Fibroblast of skin of right quadriceps (primary cell): ENCODE measurements at places on chromosomes 3 and 15.

DNA sequence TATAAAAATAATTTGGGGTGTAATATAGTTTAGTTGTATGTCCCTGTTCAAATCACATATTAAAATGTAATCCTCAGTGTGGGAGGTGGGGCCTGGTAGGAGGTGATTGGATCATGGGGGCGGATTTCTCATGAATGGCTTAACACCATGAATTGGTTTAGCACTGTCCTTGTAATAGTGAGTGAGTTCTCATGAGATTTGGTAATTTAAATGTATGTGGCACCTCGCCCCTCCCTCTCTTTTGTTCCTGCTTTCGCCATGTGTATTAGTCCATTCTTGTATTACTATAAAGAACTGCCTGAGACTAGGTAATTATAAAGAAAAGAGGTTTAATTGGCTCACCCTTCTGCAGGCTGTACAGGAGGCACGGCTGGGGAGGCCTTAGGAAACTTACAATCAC is 83.9 kb downstream of the ANXA2 start:
- DNase-seq, result no peak

GRCh38 chr3:13144163-13145023 is 71.2 kb upstream of the IQSEC1 start:
- DNase-seq, result no peak

DNA sequence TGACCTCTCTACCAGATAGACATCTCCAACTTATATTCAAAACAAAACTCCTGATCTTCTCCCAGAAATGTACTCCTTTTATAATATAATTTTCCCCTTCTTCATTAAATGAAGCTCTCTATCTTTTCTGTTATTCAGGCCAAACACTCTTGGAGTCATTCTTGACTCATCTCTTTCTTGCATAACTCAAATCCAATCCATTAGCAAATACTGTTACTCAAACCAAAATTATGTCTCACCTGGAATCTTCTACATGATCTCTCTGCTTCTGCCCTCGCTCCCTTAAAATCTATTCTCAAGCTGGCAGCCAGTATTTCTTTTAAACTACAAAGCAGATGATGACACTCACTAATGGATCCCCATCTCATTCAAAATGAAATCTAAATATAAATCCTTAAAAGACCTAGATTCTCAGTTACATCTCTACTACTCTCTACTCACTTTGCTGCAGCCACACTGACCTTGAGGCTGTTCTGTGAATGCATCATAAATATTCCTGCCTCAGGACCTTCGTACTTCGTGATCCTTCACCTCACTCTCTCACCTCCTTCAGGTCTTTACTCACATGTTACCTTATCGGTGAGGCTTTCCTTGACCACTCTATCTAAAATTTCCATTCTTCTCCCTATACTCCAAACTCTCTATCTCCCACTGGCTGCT is 160.9 kb downstream of the TBC1D5 start:
- DNase-seq, result peak; percentile 10

- DNase-seq, result no peak
Measured at GRCh38 chr3:194900854-194901522, 215.3 kb downstream of the FAM43A start.

GRCh38 chr15:57510647-57511046 is 81.1 kb upstream of the MYZAP start:
- no peak for DNase-seq

- DNase-seq, result no peak
Measured at GRCh38 chr3:21914451-21914850, 163.4 kb upstream of the ZNF385D start.

DNA sequence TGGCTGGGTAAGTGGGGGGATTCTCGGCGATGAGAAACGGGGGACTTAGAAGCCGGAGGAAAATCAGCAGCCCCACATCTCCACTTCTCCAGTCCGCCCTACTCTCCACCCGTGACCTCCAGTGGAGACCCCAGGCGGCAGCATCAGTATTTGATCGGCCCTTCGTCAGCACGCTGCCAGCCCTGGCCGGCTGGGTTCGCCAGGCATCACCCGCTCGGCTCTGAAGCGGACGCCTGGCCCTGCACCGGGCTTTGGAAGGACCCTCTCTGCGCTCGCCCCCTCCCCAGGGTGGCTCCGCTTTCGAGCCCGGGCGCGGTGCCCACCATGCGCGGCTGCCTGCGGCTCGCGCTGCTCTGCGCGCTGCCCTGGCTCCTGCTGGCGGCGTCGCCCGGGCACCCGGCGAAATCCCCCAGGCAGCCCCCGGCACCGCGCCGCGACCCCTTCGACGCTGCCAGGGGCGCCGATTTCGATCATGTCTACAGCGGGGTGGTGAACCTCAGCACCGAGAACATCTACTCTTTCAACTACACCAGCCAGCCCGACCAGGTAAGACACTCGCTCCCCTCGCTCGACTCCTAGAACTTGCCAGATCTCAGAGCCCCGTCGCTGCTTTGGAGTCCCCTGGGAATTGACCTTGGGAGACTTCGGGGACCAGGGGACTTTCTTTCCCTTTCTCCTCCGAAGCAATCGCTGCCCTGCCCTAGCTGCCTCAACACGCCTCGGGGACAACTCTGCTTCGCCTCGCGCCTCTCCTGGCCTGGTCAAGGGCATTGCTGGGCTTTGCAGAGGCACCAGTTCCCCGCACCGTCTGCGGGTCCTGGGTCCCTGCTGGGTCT is 561 bp downstream of the SIDT1 start:
- no peak for DNase-seq

GRCh38 chr15:100981086-100981485 is 61.9 kb downstream of the LRRK1 start:
- DNase-seq, result no peak

DNA sequence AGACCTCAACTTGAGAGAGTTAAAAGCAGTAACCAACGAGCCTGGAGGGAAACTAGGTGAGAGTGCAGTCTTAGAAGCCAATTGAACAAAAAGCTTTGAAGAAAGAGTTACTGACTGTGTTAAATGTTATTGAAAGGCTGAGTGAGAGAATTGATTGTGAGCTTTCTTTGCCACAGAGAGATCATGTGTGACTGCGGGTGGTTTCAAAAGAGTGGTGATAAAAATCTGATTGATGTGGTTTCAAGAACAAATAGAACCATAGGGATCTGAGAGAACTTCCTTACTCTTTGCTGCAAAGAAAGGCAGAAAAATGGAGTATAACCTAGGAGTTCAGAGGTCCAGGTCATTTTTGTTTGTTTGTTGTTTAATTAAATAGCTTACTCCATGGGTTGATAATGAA is 759.9 kb upstream of the ALCAM start:
- DNase-seq, result no peak

- peak; percentile 52 for DNase-seq
Measured at GRCh38 chr15:73799466-73799865, 46.3 kb upstream of the INSYN1 start.

DNA sequence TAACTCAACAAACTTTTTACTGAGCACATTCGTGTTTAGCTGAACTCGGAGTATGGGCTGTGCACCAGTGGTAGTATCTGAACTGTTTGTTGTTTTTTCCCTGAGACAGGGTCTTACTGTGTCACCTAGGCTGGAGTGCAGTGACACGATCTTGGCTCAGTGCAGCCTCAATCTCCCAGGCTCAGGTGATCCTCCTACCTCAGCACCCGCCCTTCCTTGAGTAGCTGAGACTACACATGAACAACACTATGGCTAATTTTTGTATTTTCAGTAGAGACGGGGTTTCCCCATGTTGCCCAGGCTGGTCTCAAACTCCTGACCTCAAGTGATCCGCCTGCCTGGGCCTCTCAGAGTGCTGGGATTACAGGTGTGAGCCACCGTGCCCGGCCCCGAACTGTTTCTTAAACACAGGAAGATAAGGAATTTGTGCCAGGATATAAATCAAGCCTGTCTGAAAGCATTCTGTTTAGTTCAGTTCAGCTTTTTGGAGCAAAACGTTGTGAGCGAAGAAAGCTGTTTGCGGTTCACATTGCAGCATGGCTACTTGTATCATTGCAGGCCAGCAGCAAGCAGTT is 40.4 kb upstream of the SKOR1 start:
- no peak for DNase-seq

GRCh38 chr15:76073554-76073953 is 13.8 kb downstream of the TMEM266 start:
- no peak for DNase-seq

DNA sequence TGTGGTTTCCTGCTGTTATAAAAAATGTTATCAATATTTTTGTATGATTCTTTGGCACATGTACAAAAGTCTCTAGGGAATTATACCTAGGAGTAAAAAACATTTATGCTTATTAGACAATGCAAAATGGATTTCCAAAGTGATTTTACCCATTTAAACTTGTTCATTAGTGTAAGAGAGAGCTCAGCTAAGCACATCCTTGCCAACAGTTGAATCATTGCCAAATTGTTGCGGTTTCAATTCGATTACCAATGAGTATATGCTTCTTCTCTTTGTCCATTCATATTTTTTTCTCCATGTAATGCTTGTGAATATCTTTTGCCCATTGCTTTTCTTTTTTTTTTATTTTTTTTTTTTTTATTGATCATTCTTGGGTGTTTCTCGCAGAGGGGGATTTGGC is 17.2 kb downstream of the CASR start:
- DNase-seq, result no peak

DNA sequence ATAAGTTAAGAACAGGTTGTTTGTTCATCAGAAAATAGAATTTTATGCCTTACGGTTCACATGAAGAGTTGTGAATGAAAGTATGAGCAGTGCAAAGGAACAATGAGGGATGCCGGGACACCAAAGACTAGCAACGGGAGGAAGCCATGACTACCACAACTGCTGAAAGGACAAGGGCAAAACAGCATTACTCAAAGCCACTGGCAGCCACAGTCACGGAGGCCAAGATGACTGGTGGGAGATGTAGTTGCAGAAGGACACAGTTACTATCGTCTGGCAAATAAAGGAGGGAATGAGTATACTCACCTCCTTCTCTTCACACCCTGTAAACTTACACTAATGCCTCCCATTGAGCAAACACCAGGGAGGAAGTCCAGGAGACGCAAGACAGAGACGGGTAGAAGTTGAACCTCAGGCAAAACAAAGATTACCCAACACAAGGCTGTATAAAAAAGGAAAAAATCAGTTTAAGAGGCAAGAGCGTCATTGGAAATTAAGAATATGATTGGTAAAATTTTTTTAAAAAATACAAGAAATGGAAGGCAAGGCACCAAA is 675.5 kb downstream of the FHIT start:
- no peak for DNase-seq

- no peak for DNase-seq
Measured at GRCh38 chr3:15345608-15346137, 13.3 kb upstream of the SH3BP5 start.

DNA sequence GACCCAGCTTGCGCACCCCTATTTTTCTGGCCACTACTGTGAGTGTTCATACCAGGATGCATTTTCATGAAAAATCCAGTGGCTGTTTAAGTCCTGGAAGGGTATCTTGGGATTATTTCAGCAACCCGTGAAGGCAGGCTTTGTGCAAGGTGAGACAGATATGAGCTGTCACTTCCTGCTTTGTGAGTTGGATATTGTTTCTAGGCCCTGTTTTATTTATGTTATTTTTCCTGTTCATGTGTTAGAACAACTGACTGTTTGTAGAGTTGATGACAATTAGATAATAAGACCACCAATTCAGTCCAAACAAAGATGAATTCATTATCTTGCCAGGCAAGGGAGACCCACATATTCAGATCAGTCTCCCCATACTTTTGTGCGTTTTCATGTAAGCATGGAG is 42.5 kb downstream of the ZBTB38 start:
- no peak for DNase-seq

DNA sequence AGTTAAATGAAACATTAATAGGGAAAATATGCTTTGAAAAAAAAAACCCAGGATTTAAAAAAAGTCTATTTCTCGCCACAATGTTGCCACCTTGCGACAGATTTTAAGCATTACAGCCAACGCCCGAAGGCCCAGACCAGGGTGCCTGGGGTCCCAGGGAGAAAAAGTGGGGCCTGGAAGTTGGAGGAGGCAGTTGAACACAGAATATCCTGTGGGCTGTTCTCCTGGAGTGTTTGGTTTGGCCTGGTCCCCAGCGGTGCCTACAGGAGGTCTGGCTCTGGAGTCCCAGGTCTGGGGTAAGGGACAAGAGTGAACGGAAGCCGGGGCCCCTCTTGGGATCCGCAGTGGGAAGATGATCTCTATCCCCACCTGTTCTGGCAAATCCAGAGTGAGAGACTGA is 3.4 kb downstream of the RNU6-1 start:
- peak; percentile 25 for DNase-seq

DNA sequence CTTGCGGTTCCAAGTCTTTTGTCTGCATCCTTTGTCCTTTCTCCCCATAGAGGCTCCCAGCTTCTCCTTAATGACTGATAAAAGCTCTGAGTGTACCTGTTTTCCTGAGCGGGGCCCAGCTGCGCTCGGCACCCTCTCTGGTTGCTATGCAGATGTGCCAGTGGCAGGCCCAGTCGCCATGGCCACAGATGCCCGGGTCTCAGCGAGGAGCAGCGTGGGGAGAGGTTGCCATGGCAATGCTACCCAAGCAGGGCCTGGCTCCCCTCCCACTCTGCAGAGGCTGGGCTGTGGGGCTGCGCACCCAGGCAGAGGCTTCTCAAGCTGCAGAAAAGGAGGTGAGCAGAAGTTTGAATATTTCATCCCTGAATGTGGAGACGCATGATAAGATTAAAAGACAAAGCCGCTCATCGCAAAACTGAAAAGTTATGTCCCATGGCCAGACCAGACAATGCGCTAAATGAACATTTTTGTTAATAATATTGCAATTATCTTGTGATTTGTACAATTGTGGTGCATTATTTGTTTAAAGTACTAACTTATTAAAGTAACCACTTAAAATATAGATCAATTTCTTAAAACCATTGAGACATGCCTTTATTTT is 66.1 kb downstream of the TPRA1 start:
- DNase-seq, result no peak

DNA sequence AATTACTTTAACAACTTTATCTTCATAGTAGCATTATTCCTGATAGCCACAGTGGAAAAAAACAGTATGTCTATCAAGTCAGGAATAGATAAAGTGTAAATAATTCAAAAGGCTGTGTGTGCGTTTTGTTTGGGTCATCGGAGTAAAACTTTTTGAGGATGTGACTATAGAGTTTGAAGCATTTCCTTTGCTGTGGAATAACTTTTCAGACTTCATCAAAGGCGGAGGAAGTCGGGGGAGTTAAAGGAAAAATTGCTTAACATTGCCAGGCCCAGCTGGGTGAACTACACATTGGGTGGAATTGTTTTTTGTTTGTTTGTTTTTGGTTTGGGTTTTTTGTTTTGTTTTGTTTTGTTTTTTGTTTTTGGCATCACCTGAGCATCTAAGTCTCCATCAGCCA is 70.4 kb upstream of the CRTC3 start:
- DNase-seq, result no peak

DNA sequence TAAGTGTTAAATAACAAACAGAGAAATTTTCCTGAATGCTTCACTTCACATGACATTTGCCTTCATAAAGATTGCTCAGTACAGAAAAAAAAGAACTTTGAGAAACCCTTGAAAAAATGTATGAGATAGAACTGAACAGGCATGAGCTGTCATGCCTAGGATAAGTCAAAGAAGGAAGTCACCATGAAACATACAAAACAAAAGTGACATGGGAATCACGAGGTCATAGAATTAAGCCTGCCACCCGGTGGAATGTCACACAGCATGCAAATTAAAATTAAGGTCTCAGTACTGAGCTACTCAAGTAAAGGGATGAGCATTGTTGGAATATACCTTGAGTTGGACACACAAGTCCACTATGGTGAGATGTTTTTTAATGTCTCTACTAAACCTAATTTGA is 652.5 kb upstream of the NECTIN3 start:
- peak; percentile 9 for DNase-seq

- no peak for DNase-seq
Measured at GRCh38 chr3:59698091-59698490, 648.3 kb upstream of the CFAP20DC start.

- peak; percentile 53 for DNase-seq
Measured at GRCh38 chr15:27486051-27486450, 515.1 kb downstream of the GABRG3 start.
